ENCODE measurements at places on chromosomes 7 and 10.

DNA sequence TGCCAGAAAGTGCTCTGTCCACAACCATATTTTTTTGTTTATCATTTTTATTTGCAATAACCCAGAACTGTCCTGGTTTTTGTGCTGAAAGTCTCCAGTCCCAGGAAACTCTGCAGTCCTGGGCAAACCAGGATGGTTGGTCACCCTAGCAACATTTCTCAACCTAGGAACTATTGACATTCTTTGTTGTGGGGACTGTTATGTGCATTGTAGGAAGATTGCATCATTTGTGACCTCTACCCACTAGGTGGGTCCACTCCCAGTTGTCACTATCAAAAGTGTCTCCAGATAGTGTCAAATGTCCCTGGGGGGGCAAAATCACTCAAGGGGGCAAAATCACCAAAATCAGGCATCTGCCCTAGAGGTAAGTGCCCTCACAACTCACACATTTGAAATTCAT is 14.0 kb upstream of the SRI start:
- no peaks in the 10 kb centered on the region for H3K36me3 ChIP-seq
- H3K4me3 ChIP-seq, result no peak overlapping the region
- no peaks in the 10 kb centered on the region for H3K27me3 ChIP-seq
- H3K27ac ChIP-seq, result no peak overlapping the region
- H3K4me1 ChIP-seq, result peaks cover 6% of the 10 kb centered on the region

DNA sequence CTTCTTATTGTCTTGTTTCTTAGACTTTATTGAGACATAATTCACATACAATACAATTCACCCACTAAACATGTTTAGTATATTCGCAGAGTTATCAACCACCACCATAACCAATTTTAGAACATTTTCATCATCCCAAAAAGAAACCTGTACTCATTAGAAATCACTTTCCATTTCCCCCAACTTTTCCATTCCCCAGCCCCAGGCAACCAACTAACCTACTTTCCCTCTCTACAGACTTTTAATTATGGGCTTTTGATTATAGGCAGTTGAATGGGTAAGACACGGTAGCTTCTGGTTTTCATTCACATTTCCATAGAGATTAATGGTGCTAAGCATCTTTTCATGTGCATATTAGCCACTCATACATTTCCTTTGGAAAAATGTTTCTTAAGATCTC is 24.2 kb upstream of the OTUD1 start:
- no peak overlapping the region for H3K27ac ChIP-seq
- no peak for DNase-seq
- H3K4me3 ChIP-seq, result no peak overlapping the region
- H3K4me1 ChIP-seq, result no peaks in the 10 kb centered on the region

DNA sequence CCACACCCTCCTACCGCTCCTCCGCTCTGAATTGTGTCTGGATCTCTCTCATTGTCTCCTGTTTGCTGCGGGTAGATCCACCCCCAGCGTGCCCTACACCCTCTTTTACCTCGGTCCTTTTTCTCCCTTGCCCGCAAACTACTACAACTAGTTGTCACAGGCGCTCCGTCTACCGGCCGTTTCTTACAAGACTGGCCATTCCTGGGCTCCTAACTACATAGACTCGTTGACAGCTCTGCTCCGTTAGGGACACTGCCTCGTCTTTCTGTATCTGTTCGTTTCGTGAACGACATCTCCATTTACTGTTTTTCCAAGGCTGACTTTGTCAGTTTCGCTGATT is 786 bp downstream of the TAF3 start:
- H3K36me3 ChIP-seq, result no peaks in the 10 kb centered on the region
- no peaks in the 10 kb centered on the region for H3K4me1 ChIP-seq
- H3K27me3 ChIP-seq, result no peaks in the 10 kb centered on the region
- H3K27ac ChIP-seq, result peak overlapping the region; percentile 84
- peak; percentile 54 for DNase-seq
- peak overlapping the region; percentile 88 for H3K4me3 ChIP-seq

- no peaks in the 10 kb centered on the region for H3K4me1 ChIP-seq
- H3K36me3 ChIP-seq, result no peaks in the 10 kb centered on the region
- H3K4me3 ChIP-seq, result no peak overlapping the region
- DNase-seq, result no peak
- H3K27ac ChIP-seq, result no peak overlapping the region
These were observed 543.0 kb upstream of the FZD8 start for GRCh38 chr10:36185097-36185496.

GRCh38 chr10:78491812-78492211 is 458.1 kb downstream of the RPS24 start:
- H3K27ac ChIP-seq, result no peak overlapping the region
- no peaks in the 10 kb centered on the region for H3K36me3 ChIP-seq
- no peaks in the 10 kb centered on the region for H3K27me3 ChIP-seq
- DNase-seq, result peak; percentile 17
- H3K4me1 ChIP-seq, result no peaks in the 10 kb centered on the region
- no peak overlapping the region for H3K4me3 ChIP-seq

GRCh38 chr10:80407812-80408241 is 524 bp upstream of the PRXL2A start:
- peaks cover 5% of the 10 kb centered on the region for H3K36me3 ChIP-seq
- H3K4me1 ChIP-seq, result peaks cover 49% of the 10 kb centered on the region
- peak; percentile 67 for DNase-seq
- peak overlapping the region; percentile 77 for H3K27ac ChIP-seq
- H3K4me3 ChIP-seq, result peak overlapping the region; percentile 84
- H3K27me3 ChIP-seq, result no peaks in the 10 kb centered on the region

- no peak overlapping the region for H3K4me3 ChIP-seq
- no peaks in the 10 kb centered on the region for H3K27me3 ChIP-seq
These were observed 99.4 kb downstream of the MTPN start for GRCh38 chr7:135877805-135878204.

DNA sequence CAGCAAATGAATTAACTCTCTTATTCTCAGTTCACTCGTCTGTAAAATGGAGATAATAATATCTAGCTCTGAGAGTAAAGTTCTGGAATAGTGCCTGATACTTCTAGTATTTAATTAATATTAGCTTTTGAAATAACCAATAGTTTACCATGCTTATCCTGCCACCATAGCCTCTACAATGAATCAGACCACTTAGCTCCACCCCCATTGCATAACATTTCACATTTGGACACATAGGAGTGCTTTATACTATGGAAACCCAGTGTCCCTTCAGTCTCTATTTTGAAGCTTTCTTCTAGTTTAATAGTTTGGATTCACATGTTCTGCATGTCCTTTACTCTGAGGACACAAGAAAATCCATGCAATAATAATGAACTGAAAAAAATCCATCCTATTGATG is 427.3 kb upstream of the C7orf33 start:
- no peak overlapping the region for H3K4me3 ChIP-seq
- H3K4me1 ChIP-seq, result no peaks in the 10 kb centered on the region
- no peak overlapping the region for H3K27ac ChIP-seq
- DNase-seq, result no peak
- H3K27me3 ChIP-seq, result no peaks in the 10 kb centered on the region

DNA sequence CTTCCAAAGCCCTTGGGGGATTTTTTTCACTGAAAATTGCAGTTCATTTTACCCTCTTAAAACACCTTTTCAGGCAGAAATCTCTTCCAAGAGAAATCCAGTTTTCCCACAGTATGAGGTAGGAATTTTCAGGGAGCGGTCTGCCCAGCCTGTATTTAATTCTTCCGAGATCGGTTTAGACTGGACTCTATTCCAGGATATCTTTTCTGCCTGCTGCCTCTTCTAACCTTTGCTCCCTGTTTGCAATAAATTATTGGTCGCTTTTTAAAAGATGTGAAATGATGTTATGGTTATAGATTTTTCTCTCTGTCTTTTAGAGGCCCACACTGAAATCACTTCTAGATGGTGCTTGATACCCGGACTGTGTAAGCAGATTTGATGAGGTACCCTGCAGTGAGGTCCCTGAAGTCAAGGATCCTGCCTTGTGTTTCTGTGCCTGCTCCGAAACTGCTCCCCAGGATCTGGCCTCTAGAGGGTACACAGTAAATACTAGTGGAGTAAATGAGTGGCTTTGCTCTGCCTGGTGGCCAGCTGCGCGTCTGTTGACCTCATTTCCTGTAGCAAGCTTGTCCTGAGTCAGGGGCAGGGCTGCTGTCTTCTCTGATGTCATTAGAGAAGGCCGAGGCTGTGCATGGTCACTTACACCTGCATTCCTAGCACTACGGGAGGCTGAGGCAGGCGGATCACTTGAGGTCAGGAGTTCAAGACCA is 191.6 kb downstream of the FANK1 start:
- no peak overlapping the region for H3K27ac ChIP-seq
- no peak for DNase-seq
- H3K27me3 ChIP-seq, result no peaks in the 10 kb centered on the region
- H3K36me3 ChIP-seq, result no peaks in the 10 kb centered on the region
- no peak overlapping the region for H3K4me3 ChIP-seq

GRCh38 chr10:3783316-3783681 is 1.7 kb downstream of the KLF6 start:
- H3K36me3 ChIP-seq, result peaks cover 29% of the 10 kb centered on the region
- no peaks in the 10 kb centered on the region for H3K27me3 ChIP-seq
- peak overlapping the region; percentile 98 for H3K27ac ChIP-seq
- peaks cover 6% of the 10 kb centered on the region for H3K4me1 ChIP-seq

Data from small intestine (tissue), 16 donors.